ENCODE measurements at places on chromosomes 5 and 9. TPM values are rescaled to one million over a fixed set of nuclear protein-coding genes. Genes with fewer than 3 reads are reported as not detected.

DNA sequence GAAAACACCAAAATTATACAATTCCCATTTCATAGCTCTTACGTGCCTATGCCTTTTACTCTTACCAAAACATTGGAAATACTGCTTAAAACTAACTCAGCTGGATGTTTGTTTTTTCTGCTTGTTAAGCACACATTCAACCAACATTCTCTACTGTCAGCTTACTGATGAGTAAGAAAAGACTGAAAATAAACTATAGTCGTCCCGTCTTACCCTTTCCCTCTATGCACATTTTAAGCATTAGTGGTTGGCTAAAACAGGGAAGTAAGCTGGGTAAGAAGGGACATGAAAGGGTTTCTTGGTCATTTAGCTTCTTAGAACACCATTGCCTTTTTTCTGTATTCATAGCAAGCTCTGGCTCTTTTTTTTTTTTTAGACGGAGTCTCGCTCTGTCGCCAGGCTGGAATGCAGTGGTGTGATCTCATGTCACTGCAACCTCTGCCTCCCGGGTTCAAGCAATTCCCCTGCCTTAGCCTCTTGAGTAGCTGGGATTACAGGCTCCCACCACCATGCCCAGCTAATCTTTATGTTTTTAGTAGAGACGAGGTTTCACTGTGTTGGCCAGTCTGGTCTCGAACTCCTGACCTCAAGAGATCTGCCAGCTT is 232.1 kb upstream of the PCSK5 start:
- no peak for DNase-seq

GRCh38 chr9:130789747-130790672 is 45.0 kb upstream of the ABL1 start:
- DNase-seq: no peak

DNA sequence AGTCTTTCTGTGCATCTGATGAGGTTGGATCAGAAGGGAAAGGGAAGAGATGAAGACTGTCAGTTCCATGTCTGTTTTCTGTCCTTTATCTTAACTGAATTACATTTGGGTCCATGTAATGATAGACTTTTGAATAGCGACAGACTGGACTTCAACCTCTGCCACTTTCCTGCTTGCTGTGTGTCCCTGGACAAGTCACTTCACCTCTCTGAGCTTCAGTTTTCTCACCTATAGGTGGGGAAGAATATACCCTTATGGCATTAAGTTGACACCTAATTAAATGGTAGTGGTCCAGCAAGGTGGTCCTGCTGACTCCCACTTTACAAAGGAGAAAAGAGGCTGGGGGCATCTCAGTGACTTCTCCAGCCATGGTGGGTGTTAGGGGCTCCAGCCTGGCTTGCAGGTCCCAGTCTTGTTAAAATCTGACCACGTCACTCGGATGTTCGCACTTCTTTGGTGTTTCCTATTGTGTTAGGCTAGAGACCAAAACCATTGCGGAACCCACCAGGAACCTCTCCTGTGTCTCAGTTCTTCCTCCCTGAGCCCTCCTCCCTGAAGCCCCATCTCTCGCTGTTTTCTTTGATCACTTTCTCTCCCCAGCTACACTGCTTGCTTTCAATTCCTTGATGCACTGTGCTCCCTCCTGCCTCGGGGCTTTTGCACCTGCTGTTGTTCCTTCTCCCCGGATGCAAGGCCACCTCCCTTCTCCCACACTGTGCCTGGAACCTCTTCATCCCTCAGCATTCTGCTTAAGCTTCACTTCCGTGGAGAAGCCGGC is 256.5 kb downstream of the NSG2 start:
- DNase-seq: no peak

GRCh38 chr9:7273575-7273974 is 515.8 kb downstream of the KDM4C start:
- no peak for DNase-seq

GRCh38 chr5:181152406-181152805 is 5.0 kb downstream of the OR2V2 start:
- DNase-seq: no peak

The PDE6A gene
- total RNA-seq: not detected

The OTP gene
- total RNA-seq: not detected

GRCh38 chr9:35110327-35110761 is 5.3 kb downstream of the ATOSB start:
- no peak for DNase-seq

The LMX1B gene
- 0.17 TPM for total RNA-seq
